Right atrium auricular region (tissue), 2 donors: ENCODE measurements at places on chromosomes 16 and 17. TPM values are rescaled to one million over a fixed set of nuclear protein-coding genes. Genes with fewer than 3 reads are reported as not detected.
A peak's percentile ranks its signal among the peaks of the same experiment; 100 is the strongest.

GRCh38 chr17:78142119-78142861 lies 3.9 kb upstream of the C17orf99 start:
- no peaks in the 10 kb centered on the region for H3K36me3 ChIP-seq
- no peak overlapping the region for H3K4me3 ChIP-seq
- no peak overlapping the region for H3K27ac ChIP-seq
- DNase-seq = no peak
- H3K4me1 ChIP-seq = no peaks in the 10 kb centered on the region
- H3K27me3 ChIP-seq = no peaks in the 10 kb centered on the region

DNA sequence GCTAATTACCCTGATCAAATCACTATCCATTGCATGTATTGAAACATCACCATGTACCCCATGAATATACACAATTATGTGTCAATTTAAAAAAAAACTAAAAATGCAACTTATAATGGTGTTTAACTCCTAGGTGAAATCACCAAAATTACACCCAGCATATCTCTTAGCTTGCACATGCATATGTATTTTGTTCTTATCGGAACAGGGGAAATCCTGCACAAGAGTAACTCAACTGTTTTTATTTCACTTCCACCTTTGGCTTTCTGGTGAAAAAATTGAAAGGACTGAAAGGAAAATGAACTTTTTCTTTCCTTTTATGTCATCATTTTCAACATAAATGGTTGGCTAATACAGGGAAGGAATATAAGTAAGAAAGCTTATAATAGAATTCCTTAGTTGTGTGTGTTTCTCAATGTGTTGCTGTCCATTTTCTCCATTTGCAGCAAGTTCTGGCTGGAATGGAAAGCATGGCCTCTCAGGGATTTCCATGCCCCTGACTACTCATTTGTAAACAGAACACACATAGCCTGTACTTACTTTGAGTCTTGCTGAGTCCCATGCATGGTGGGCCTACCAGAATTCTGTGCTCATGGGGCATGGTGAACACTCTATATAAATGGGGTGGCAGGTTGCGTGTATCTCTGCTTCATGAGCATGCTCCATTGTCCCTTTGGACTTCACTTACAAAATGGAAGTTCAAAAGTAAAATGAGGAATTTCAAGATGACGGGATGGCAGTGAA lies 462.0 kb downstream of the HS3ST3B1 start:
- H3K27me3 ChIP-seq = no peaks in the 10 kb centered on the region
- H3K27ac ChIP-seq = no peak overlapping the region
- no peaks in the 10 kb centered on the region for H3K36me3 ChIP-seq
- peak; percentile 50 for DNase-seq
- no peak overlapping the region for H3K4me3 ChIP-seq
- H3K4me1 ChIP-seq = no peaks in the 10 kb centered on the region

DNA sequence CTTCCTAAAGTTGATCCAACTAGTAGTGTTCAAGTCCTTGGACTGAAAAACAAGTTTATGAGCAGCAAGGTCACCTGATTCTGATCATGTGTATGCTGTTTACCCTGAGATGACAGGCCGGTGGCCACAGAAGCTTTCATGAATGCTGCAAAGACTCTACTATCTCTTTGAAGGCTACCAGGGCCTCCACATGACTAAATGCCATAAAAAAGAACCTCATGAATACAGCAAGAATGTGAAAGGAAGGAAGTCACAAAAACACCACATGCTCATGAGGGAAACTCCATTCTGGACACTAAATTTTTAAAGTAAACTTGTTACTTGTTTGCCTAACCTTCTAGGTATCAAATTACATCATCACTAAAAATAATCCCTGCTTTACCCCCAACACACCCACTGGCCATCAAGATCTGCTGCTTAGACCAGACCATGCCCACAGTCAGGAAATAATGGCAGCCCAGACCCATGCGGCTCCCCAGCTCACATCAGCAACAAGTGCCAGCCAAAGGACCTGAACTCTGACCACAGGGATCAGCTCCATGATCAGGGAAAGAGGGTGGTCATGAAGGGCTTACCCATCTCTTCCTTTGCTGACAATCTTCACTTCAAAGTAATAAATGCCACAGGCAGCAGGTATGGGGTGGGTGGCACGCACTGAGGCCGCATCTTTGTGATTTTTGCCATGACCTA lies 1.4 kb downstream of the RANBP10 start:
- no peaks in the 10 kb centered on the region for H3K27me3 ChIP-seq
- H3K36me3 ChIP-seq = peaks cover 17% of the 10 kb centered on the region
- no peak for DNase-seq
- H3K27ac ChIP-seq = no peak overlapping the region
- H3K4me1 ChIP-seq = peaks cover 24% of the 10 kb centered on the region
- peak overlapping the region; percentile 90 for H3K4me3 ChIP-seq

DNA sequence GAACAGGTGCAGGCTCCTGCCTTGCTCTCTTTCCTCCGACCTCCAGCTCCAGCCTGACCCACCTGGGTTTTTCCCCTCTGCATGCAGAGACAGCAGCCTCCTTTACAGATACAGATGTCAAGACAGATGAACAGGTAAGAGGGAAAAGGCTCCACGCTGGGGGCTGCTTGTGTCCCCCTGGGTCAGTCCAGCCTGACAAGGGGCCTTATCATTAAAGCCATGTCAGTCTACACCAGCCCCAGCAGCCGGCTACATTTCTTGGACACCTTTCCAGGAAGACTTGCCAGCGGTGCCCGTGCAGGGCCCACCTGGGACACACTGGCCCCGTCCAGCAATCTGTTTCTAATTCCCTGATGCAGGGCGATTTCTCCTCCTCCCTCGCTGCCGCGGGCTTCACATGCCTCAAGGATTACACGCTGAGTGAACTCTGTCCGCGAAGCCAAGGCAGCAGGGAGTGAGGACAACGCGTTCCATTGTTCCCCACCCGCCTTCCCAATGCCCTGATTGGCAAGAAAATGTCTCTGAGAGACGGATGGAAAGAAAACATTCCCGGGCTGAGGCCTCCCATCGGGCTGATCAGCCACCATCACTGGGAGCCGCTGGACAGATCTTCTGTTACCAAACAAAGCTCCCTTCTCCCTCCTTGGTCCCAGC lies 184.7 kb downstream of the C16orf95 start:
- peak; percentile 73 for DNase-seq
- no peaks in the 10 kb centered on the region for H3K36me3 ChIP-seq
- no peaks in the 10 kb centered on the region for H3K4me1 ChIP-seq
- no peaks in the 10 kb centered on the region for H3K27me3 ChIP-seq
- H3K27ac ChIP-seq = peak overlapping the region; percentile 11

DNA sequence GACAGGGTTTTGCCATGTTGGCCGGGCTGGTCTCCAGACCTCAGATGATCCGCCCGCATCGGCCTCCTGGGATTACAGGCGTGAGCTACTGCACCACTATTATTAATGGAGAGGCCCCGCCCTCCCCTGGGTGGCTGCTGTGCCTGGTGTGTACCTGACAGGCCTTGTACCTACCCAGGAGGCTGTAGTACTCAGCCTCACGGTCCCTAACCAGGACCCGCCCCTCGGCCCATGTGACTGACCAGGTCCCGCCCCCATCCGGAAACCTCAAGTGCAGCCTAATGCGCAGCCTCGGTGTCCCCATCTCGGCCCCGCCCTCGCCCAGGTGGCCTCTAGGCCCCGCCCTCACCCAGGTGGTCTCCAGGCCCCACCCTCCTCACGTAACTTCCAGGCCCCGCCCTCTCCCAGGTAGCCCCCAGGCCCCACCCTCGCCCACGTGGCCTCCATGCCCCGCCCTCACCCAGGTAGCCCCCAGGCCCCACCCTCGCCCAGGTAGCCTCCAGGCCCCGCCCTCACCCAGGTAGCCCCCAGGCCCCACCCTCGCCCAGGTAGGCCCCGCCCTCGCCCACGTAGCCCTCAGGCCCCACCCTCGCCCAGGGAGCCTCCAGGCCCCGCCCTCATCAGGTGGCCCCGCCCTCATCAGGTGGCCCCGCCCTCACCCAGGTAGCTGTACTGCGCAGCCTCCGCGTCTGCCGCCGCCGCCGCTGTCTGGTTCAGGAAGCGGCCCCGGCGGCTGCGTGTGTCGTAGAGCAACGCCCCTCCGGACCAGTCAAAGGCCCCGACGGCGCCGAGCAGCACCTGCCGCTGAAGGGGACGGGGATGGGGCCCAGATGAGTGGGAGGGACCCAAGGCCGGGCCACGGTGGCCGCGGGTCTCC lies 31.0 kb downstream of the HASPIN start:
- no peak overlapping the region for H3K4me3 ChIP-seq
- no peak overlapping the region for H3K27ac ChIP-seq
- DNase-seq = no peak
- H3K4me1 ChIP-seq = peaks cover 10% of the 10 kb centered on the region

GRCh38 chr17:35890774-35891155 lies 10.6 kb upstream of the CCL5 start:
- no peaks in the 10 kb centered on the region for H3K27me3 ChIP-seq
- H3K27ac ChIP-seq = no peak overlapping the region
- no peaks in the 10 kb centered on the region for H3K4me1 ChIP-seq
- H3K36me3 ChIP-seq = no peaks in the 10 kb centered on the region
- H3K4me3 ChIP-seq = no peak overlapping the region
- no peak for DNase-seq

DNA sequence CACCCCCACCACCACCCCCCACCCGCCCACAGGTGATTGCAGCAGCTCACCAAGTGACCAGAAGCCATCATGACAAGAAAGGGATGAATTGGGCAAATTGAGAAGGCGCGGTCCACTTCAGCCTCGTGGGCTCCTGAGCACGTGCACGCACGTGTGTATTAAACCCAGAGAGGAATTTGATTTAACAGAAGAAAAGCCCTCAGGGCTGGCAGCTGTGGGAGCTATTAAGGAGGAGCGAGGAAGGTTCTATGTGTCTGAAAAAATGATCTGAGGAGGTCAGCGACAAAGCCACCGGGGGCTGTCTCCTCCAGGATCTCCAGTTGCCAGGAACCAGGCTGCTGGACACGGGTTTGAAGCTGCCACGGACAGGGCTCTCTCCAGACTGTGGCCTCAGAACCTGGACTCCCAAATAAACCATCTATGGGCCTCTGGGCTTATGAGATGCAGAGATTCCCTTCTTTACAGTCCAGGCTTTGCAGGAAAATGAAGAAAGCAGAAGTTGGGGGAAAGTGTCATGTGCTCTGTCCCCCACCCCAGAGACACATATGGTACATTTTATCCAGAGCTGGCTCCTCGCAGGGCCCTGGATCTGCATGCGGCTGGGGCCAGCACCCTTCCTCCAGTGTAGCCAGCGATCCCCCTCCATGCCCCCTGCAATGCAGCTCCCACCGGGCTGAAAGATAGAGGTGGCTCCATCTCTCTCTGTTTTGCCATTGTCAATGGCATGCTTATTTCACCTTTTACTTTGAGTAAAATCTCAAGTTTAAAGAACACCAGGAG lies 219.7 kb upstream of the RPL38 start:
- H3K36me3 ChIP-seq = no peaks in the 10 kb centered on the region
- H3K4me1 ChIP-seq = no peaks in the 10 kb centered on the region
- no peaks in the 10 kb centered on the region for H3K27me3 ChIP-seq
- no peak overlapping the region for H3K4me3 ChIP-seq
- DNase-seq = no peak
- H3K27ac ChIP-seq = no peak overlapping the region

GRCh38 chr17:4246674-4247073 lies 17.1 kb downstream of the ANKFY1 start:
- H3K27ac ChIP-seq = no peak overlapping the region
- DNase-seq = no peak
- peaks cover 5% of the 10 kb centered on the region for H3K36me3 ChIP-seq
- no peaks in the 10 kb centered on the region for H3K27me3 ChIP-seq

DNA sequence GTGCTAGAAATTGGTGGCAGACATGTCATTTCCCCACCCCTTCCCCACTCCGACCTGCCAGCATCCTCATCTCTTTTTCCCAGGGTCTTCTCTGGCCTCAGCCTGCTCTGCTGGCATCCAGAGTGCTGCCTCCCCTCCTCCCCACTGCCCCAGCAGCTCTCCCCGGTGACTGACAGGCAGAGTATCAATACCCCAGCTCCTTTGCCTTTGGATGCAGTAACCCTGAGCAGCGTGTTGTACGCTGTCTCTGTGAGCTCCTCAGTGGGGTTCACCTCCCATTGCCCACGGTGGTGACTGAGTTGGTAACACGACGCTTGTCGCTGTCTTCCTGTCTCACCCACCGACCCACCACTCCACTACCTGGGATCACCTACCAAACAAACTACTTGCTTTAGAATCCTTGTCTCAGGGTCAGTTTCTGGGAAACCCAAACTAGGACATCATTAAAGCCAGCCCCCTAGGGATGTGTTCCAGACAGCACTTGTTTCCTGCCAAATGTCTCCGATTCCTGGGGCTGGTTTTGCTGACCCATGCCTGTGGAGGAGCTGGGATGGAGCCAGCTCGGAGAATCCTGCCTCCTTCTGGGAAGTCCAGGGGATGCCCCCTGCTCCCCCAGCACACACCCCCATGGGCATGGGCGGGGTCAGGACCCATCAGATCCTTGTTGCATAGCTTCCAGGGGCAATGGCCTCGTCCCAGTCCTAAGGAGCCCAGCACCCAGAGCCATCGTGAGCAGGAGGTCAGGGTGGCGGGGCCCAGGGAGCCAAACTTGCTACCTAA lies 8.3 kb upstream of the SBK1 start:
- H3K27ac ChIP-seq = no peak overlapping the region
- no peaks in the 10 kb centered on the region for H3K27me3 ChIP-seq
- no peaks in the 10 kb centered on the region for H3K36me3 ChIP-seq
- DNase-seq = no peak
- no peaks in the 10 kb centered on the region for H3K4me1 ChIP-seq
- H3K4me3 ChIP-seq = no peak overlapping the region

GRCh38 chr16:46980926-46981325 lies 7.5 kb upstream of the DNAJA2 start:
- H3K36me3 ChIP-seq = no peaks in the 10 kb centered on the region
- H3K27ac ChIP-seq = no peak overlapping the region
- H3K27me3 ChIP-seq = no peaks in the 10 kb centered on the region

DNA sequence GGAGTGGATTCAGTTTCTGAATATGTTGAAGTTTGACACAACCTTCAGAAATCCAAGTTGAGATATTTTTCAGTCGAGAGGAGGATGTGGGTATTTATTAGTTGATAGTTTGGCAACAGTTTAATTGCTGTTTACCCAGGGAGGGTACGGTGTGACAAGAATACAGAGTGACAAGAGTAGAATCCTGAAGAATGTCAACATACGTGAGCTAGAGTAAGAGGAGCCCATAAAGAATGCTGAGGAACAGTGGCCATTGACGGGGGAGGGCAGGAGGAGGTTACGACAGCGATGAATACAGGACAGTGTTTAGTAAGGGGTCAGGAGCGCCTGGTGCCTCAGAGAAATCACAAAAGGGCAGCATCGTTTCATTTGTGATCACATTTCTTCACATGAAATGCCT lies 76.5 kb downstream of the AATF start:
- H3K27me3 ChIP-seq = no peaks in the 10 kb centered on the region
- no peak for DNase-seq
- no peak overlapping the region for H3K27ac ChIP-seq
- no peaks in the 10 kb centered on the region for H3K36me3 ChIP-seq

ORMDL3 gene
- total RNA-seq = 31.5 TPM

CEP131 gene
- 5.5 TPM for total RNA-seq

PDE6G gene
- not detected for total RNA-seq

HOXB13 gene
- not detected for total RNA-seq

CES3 gene
- 0.89 TPM for total RNA-seq

KRT24 gene
- total RNA-seq = not detected

KRTAP9-2 gene
- not detected for total RNA-seq

PIMREG gene
- 0.93 TPM for total RNA-seq

KRT25 gene
- not detected for total RNA-seq
